Caco-2 (cell line): ENCODE measurements at places on chromosomes 4 and X.
A peak's percentile ranks its signal among the peaks of the same experiment; 100 is the strongest.

DNA sequence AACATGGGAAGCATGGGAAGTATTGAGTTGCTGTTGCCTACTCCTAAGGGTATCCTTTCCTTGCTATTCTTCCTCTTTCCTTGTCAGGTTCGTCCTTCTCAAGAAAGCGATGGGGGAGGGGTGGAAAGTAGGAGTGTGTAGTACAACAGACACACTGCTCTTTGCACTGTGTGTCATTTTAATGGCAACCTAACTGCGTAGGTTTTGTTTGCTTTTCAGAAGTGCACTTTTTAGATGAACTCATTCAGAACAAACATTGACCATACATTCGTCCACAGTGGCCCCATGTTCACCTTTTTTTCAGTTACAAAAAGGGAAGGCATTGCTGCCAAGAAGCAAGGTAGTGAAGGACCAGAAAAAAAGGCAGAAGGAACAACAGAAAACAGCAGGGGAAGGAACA, 10.2 kb upstream of the YIPF6 start:
- peak; percentile 83 for DNase-seq

DNA sequence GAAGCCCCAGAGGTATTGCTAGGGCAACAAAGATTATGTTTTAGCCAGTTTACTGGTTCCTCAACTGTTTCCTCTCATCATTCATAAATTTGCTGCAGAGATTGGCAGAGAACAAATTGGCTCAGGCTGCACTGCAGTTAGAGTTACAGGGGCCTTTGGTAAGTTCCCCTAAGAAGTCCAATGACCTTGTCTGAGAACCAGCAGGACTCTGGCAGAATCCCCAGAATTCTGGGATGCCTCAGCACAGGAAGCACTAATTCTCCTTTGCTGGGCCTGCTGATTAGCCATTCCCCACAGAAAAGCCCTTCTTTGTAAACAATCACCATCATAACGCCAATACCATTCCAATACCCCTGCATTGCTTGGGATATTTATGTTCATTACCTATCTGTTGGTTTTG, 151.3 kb downstream of the USP46 start:
- no peak for DNase-seq

DNA sequence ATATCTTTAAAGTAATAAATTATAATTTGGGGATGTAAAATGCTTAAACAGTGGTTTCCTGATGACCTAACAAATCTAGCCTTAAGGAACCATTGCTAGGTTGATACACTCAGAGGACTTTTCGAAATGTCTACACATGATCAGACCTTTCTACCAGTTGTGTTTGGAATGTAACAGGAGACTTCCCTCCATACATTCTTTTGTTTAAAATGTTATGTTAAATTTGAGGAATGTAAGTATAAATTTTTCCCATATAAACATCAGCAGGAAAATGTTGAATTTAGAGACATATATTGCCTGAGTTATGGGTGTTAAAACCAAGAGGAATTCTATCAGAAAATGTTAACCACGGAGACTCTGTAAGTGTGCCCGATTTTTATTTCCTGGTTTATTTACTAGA, 190.6 kb upstream of the SPRY1 start:
- no peak for DNase-seq

DNA sequence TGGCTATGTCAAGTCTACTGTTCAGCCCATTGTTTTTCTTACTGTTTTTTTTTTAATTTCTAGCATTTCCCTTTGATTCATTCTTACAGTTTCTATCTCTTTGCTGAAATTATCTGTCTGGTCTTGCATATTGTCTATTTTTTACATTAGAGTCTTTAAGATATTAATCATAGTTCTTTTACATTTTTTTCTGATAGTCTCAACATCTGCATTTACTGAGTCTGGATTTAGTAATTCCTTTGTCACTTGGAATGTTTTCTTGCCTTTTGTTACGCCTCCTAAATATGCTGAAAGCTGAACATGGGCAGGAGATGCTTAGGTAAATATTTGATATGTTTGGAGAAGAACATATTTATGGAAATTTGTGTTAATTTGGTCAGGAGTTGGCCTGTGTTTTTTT, 10.4 kb downstream of the JADE3 start:
- no peak for DNase-seq

GRCh38 chr4:102047616-102048015, 257.1 kb downstream of the BANK1 start:
- DNase-seq, result no peak

DNA sequence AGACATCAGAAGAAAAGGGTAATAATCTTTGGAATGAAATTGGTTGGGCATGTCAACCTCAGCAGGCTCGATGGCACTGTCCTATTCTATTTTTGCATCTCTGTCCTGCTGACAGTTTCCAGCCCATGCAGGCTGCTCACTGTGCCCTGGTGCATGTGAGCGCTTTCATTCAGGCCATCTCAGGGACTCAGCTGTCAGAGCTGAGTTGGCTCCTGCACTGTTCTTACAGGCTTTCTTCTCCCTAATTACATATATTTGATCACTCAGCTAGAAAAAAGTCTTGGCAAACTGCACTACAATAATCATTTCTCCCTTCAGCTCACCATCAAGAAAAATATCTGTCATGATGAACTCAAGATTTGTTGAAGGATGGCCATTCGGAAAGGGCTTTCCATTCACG, 84.7 kb downstream of the RASL11B start:
- DNase-seq, result no peak

DNA sequence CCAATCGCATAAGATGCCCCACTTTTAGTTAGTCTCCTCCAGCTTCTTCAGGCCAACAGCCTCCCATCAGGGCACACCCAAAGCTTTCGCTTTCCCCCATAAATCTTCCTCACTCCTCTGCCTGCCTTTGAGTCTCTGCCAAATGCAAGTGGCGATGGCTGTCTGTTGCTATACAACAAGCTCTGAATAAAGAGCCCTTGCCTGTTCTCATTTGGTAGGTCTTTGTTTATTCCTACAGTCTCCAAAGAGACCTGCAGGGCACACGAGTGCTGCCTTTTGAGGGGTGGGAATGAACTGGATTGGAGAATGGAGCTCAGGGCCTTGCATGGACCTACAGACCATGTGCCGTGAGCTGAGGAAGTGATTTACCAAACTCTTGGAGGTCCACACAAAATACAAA, 52.2 kb upstream of the SOD3 start:
- no peak for DNase-seq

- DNase-seq, result peak; percentile 42
Measured at GRCh38 chr4:162959046-162959445, 207.6 kb downstream of the NAF1 start.

GRCh38 chr4:9987749-9988362, 33.4 kb downstream of the SLC2A9 start:
- no peak for DNase-seq

GRCh38 chr4:113292371-113293042, 243.1 kb downstream of the ANK2 start:
- DNase-seq, result no peak

- DNase-seq, result no peak
Measured at GRCh38 chr4:78047366-78047765, 9.8 kb upstream of the FRAS1 start.

DNA sequence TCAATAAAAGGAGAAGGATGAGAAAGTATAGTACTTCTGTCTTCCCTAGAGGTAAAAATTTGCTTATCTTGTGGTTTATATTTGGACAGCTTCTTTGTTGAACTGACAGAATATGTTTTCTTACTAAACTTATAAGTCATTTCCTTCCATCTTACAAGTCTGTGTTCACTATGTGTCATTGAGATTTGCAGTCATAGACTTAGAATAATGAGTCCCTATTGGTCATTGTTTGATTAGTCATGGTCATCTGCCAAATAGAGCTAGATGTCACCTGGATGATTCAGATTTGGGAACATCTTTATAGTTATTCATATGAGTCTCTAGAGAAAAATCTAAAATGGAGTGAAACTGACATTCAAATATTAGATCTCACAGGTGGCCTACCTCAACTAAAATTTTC, 51.5 kb downstream of the SPATA18 start:
- DNase-seq, result no peak

DNA sequence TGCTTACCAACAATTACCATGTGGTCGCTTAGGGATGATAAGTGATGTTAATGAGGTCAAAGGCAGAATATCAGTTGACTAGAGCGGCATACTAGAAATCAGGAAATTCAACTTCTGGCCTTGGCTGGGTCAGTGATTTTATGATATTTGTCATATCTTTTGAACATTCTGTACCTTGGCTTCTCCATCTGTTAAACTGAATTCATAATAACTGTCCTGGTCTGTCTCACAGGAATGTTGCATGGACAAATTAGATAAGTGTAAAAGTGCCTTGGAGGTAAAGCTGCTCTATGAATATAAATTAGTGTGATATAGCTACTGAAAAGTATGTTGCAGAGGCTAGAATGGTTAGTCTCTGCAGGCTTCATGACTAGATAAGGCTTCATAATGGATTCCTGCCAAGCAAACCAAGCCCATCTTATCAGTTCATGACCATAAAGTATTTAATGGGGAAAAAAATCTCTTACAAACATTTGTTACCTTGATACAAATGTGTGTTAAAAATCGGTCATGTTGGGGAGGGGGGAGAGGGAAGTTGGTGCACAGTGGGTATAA, 104.6 kb upstream of the BMPR1B start:
- no peak for DNase-seq

DNA sequence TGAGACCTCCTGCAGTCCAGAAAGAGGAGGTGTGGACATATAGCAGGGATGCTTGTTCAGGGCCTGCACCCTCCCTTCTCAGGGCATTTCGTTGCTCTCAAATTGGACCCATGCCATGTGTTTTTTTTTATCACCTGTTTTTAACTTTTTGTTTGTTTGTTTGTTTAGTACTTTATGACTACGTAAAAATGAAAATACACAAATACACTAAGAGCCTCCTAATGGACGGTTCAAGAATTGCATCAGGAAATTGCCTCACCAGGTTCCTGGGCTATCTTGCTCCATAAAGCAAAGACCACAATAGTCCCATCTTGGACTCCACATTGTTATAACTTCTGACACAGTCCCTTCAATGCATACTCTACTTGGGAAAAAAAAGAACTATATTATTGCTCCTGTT, 1685.9 kb upstream of the TENM3 start:
- no peak for DNase-seq

- DNase-seq, result no peak
Measured at GRCh38 chr4:139337612-139338011, 35.3 kb upstream of the NDUFC1 start.

DNA sequence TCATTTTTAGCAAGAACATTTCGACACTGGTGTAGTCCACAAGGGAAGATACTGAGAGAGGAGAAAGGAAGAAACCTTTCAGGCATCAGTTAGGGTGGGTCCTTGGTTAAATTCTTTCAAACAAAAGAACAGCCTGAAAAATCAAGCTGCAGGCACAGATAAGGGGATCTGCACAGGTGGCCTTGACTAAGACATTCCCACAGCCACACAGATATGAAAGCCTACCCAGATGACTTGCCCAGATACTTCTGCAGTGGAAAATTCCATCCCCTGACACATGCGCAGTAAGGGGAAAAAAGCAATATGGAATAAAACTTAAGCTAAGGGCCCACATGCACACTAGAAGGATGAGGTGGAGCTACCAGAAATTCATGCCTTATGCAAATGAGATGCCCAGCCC, 8.9 kb upstream of the TMEM165 start:
- DNase-seq, result peak; percentile 43

GRCh38 chr4:135357091-135357490, 1155.5 kb upstream of the PABPC4L start:
- DNase-seq, result no peak

GRCh38 chr4:6278801-6279197, 9.1 kb downstream of the WFS1 start:
- peak; percentile 48 for DNase-seq
